Activated B cell treated with CpG ODN at 0.5 μM for 24 hours (primary cell): ENCODE measurements at places on chromosomes 3 and 15. TPM values are rescaled to one million over a fixed set of nuclear protein-coding genes. Genes with fewer than 3 reads are reported as not detected.

The SLCO2A1 gene
- total RNA-seq, result not detected in 2 replicates

The CDV3 gene
- 227 and 229 TPM in 2 replicates for total RNA-seq

The NKTR gene
- total RNA-seq, result 107 and 126 TPM in 2 replicates

The SKOR1 gene
- 0.53 and 0.64 TPM in 2 replicates for total RNA-seq

The DZIP3 gene
- 15.5 and 16.7 TPM in 2 replicates for total RNA-seq

The CPEB1 gene
- not detected in 2 replicates for total RNA-seq

The FURIN gene
- 46.5 and 46.6 TPM in 2 replicates for total RNA-seq

The TJP1 gene
- 0.22 and 0.44 TPM in 2 replicates for total RNA-seq

The HRH1 gene
- total RNA-seq, result not detected in 2 replicates

The P2RY14 gene
- 0.88 and 1.5 TPM in 2 replicates for total RNA-seq

DNA sequence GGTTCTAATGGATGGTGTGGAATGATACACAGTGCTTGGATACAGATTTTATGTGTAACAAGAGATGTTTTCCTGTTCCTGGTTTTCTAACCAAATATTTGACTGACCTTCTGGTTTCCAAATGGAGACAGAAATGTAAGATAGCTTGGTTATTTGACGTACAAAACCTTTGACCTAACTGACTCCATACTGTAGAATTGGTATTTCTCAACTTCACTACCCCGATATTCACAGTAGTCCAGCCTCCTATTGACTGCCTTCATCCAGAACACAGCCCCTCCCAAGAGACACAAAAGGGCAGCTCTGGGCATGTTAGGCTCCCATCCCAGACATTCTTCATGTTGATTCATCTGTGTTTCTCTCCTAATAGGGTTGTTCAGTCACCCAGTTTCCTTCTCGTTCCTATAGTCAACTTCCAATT, 33.4 kb downstream of the MYO1E start:
- no peak for DNase-seq

- DNase-seq, result no peak
Measured at GRCh38 chr15:69897061-69897460, 200.7 kb downstream of the TLE3 start.

DNA sequence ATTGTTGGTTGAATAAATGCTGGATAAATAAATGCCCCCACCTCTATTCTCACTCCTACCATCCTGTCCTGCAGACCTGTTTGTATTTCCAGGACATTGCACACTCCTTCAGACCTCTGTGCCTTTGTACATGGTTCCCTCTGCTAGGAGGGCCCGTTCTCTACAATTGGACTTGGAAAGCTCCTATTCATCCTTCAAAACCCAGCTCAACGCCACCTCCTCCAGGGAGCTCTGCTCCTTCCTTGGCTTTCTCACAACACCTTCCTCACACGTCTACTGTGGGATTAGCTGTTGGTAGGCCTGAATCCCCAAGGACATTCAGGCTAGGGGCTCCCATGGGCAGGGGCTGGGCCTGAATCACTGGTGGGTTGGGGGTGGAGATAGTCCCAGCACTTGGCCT, 78.7 kb upstream of the SEC13 start:
- no peak for DNase-seq

DNA sequence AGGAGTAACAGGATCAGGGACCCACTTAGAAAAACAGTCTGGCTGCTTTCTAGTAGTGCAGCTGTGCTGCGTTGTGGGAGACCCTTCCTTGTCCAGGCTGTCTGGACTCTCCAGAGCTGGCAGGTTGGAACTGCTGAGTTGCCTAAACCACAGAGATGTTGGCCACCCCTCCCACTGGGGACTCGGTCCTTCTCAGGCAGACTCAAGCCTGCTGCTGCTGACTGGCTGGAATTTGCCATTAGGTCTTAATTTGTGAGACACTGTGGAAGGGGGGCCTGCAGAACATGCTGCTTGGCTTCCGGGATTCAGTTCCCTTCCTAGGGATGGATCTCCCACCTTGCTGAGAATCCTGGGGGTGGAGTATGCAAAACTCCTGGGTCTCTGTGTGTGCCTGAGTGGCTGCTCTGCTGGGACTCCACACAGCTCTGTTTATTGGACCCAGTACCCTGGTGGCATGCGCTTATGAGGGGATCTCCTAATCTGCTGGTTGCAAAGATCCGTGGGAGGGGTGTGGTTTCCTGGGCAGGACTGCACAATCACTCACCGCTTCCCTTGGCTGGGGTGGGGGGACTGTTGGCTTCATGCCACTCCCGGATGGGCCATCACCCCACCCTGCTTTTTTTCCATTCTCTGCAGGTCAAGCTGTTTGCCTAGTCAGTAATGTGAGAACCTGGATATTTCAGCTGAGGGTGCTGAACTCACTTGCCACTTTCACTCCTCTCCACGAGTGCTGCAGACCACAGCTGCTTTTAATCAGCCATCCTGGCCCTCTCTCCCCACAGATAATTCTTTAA, 150.5 kb downstream of the CFAP20DC start:
- DNase-seq, result peak; percentile 23

- no peak for DNase-seq
Measured at GRCh38 chr15:35680951-35681350, 135.0 kb upstream of the DPH6 start.

GRCh38 chr15:101121511-101122090, 130.2 kb downstream of the CHSY1 start:
- DNase-seq, result peak; percentile 34

DNA sequence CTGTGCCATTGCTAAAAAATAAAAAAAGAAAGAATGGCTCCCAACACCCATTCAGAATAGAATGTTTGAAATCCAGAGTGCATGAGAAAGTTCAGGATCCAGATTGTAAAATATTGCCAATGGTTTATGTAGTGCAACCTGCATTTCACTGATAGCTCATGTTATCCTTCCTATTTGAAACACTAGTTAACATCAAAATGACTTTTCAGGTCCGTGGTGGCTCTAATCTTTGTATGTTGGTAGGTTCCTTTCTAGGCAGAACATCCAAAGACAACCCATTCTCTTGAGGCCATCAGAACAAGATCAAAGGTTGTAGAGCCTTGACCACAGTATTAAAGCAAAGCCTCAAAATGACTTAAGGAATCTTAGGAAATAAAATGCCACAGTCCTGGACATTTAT, 51.0 kb downstream of the PLCL2 start:
- no peak for DNase-seq

DNA sequence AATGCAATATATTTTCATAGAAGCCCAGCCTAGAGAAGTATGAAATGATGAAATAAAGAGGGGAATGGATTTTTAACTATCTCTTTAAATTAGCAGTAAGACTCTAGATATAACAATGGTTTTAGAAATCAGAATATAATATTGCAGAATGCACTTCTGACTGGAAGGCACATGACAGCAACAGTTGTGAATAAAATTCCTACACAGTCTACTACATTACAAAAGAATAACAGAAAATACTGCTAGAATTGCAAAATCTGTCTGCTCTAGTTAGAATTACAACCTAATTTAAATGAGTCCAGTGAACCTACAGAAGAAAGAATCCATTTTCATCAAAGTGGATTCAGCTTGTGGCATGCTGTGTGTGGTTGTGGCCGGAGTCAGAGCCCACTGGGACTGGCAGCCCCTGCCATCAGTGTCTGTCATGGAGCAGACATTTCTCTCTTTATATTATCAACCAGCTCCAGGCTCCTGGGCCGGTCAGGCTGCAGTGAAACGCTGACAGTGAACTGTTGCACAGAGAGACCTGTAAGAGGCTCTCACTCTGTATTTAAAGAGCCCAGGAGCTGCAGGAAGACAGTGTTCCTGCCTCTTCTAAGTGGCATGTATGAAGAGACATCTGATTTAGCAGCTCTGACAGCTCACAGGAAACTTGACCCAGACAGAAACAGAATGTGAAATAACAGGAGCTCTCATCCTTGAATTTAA, 1523.8 kb upstream of the CADM2 start:
- no peak for DNase-seq

DNA sequence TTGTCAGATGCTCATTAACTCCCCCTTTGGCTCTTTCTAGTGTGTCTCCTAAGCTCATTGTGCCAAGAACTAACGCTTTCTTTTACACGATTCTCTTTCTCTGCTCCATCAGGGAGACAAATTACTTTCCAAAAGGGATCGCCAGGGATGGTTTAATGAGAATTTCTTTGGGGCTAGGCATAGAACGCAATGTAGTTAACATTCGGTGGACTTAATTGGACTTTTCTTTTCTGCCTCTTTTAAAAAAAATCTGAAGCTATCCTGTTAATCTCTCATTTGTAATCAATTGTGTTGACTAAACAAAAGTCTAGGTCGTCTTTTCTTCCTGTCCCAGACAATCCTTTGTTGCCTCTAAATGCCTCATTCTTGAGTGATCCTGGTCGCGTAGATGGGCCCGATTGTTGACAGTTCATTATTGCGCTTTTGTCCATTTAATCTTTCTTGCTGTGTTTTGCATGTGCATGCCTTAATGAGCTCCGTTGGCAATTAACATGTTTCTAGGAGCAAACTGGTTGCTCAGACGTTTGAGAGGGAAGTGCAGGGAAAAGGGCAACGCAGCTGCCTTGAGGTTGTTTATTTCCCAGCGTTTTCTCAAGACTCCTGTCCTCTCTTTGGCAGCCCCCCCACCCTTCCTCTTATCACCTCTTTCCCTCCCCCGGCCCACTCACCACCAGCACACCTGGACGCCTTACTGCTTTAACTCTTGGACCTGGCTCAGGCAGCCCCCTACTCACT, 7.8 kb downstream of the FEZF2 start:
- no peak for DNase-seq

DNA sequence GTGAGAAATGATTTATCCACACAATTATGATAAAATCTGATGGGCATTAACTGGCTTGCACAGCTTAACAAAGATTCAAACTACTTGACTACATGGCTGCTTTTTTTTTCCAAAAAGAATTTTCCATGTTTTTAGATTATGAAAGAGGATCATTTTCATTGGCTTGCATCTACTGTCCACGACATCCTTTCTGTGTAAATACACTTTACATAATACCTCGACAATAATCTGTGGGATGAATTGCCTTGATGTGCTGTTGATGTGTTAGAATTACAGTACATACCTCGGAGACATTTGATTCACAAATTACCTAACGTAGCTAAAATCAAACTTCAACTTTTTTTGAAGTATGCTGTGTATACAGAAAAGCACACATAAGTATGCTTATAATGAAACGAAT, 104.4 kb downstream of the PPP2R3A start:
- DNase-seq, result no peak

DNA sequence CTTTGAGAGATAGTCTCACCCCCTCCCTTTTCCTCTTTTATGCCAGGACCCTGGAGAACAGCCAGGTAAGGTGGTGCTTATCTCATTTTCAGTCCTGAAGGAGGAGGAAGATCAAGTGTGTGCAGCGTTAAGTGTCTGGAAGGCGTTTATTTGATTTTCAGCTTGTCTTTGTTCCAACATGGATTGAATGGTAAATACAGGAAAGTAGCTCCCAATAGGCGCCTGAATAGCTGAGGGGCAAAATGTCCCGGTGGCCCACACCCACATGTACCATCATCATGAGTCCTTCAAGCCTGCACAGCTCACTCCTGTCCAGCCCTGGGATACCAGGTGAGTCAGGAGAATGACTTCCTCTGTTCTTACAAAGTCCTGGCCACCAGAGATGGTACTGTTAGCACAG, 73.5 kb downstream of the CEMIP start:
- no peak for DNase-seq

GRCh38 chr3:54746722-54747121, 181.1 kb downstream of the LRTM1 start:
- DNase-seq, result no peak

GRCh38 chr3:14834807-14835466, 16.2 kb downstream of the FGD5 start:
- no peak for DNase-seq

DNA sequence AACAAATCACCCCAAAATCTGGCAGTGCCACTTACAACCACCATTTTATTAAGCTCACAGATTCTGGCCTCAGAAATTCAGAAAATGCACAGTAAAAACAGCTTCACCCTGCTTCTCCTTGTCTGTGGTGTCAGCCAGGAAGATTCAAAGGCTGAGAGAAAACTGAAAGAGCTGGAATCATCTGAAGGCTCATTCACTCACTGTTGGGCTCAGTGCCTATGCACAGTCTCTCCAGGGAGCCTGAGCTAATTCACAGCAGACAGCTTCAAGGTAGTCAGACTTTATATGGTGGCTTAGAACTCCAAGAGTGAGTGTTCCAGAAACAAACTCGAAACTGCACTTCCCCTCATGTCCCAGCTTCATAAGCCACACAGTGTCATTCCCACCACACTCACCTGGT, 16.5 kb upstream of the PLOD2 start:
- no peak for DNase-seq

GRCh38 chr3:53109891-53110771, 20.1 kb downstream of the RFT1 start:
- no peak for DNase-seq

- no peak for DNase-seq
Measured at GRCh38 chr3:50890688-50891344, 216.1 kb downstream of the DOCK3 start.

- DNase-seq, result no peak
Measured at GRCh38 chr3:14789640-14790285, 29.0 kb upstream of the FGD5 start.

- DNase-seq, result no peak
Measured at GRCh38 chr3:112116748-112117186, 16.3 kb downstream of the GCSAM start.

DNA sequence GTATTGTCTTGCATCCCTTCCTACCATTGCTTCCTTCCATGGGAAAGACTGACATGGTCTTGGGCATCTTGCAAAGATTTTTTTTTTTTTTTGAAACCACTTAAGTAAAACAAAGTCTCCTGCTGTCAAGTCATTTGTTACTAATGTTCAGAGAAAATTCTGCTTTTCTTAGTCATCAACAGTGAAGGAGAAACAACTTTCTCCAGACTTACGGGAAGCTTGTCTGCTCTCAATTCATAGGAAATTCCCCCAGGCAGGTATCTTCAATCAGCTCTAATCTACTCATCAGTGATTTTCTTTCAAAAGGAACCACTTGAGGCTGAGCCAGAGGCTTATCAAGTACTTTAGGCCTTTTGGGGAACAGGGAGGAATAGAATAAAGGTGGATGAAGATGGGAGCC, 15.9 kb upstream of the DRD3 start:
- DNase-seq, result no peak

DNA sequence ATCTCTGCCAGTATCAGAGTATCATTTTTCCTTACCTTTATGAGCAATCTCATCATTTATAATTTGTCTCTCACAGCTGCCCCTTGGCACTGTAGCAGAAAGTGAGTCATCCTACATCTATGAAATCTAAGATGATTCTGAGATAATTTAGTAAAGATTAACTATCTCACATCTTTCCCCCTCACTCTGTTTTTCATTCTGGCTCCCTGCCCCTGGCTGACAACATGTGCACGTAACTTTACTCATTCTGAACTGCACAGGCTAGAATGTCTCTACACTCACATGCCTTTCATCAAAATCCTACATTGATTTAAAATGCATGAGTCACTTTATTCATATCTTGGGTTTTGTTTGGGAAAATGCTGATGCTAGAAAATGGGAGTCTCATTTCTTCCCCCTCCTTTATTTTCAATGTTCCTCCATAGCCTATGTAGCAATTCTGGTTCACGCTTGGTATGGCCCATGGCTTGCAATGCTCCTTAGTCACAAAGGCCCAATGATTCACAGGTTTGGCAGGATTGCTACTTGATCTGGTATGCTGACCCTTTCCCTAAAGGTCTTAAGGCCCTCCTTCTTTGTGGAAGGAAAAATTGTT, 838.5 kb downstream of the TUSC7 start:
- DNase-seq, result no peak
